Nephron progenitor cell (in vitro differentiated cells): ENCODE measurements at places on chromosomes 6 and 20.

GRCh38 chr20:13396022-13396421, 174.9 kb downstream of the ISM1 start:
- no peak for DNase-seq

DNA sequence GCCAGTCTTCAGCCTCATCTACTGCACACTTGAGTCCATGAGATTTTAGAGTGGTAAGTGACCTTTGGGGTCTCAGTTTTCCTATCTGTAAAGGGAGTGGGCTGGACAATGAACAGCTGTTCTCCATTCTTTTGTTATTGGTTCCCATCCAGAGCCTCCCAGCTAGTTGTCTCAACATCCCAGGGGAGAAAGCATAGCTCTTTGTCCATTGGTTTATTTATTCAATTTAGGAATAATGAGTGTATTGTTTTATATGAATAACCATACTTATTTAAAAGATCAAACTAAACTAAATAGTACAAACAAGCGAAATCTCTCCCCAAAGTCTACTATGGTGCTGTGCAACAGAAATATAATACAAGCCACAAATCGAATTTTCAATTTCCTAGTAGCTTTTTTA, 13.7 kb downstream of the PIGT start:
- no peak for DNase-seq

GRCh38 chr6:56816370-56816769, 138.5 kb upstream of the BEND6 start:
- DNase-seq: no peak

DNA sequence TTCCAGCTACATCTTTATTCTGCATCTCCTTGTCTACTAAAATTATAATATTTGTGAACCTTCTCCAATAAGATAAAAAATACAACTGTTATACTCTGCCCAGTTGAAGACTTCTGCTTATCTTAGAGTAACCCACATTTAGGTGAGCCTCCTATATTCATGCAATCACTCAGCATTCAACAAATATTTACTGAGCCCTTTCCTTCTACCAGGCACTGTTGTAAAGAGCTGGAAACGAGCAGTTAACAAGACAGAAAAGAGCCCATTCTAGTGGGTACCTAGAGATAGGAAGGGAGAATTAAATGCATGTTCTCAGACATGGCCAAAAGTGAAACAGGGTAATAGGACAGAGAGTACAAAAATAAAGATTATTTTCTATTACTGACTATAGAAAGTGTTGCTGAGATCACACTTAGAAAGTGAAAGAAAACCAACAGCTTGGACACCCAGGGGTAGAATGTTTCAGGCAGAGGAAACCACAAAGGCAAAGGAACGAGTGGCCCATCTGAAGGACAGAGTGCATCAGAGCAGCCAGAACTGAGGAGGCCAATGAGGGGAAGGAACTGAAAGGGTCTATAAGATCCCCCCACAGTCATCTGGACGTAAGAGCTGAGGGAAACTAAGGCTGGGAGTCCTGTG, 50.8 kb upstream of the SMLR1 start:
- DNase-seq: no peak

DNA sequence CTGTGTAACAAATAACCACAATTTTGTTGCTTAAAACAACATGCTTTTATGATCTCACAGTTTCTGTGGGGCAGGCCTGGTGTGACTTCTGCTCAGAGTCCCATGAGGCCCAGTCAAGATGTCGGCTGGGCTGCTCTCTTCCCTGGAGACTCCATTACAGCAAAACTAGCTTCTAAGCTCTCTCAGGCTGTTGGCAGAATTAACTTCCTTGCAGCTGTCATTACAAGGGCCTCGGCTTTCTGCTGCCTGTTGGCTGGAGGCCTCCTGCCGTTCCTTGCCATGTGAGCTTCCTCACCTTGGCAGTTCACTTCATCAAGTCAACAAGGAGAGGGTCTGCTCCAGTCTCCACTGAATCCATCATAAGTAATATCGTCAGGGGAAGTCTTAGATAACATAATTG, 659.2 kb downstream of the PRKN start:
- no peak for DNase-seq

GRCh38 chr6:79810871-79811270, 136.5 kb downstream of the ELOVL4 start:
- no peak for DNase-seq

DNA sequence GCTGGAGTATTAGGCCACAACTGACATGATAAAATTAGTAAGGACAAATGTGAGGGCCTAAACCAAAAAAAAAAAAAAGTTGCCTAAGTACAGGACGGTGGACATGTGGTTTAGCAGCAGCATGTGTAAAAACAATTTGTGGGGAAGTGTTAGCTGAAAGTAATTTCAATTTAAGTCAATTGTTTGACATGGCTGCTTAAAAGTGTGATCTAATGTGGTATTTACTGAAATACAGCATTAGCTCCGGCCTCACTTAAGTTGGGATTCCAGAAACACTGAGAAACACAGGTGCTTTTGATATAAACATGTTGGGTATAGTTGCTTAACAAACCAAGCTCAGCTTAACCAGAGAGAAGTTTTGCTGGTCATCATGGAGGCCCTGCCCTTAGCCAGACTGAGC, 119.7 kb downstream of the FYN start:
- no peak for DNase-seq

DNA sequence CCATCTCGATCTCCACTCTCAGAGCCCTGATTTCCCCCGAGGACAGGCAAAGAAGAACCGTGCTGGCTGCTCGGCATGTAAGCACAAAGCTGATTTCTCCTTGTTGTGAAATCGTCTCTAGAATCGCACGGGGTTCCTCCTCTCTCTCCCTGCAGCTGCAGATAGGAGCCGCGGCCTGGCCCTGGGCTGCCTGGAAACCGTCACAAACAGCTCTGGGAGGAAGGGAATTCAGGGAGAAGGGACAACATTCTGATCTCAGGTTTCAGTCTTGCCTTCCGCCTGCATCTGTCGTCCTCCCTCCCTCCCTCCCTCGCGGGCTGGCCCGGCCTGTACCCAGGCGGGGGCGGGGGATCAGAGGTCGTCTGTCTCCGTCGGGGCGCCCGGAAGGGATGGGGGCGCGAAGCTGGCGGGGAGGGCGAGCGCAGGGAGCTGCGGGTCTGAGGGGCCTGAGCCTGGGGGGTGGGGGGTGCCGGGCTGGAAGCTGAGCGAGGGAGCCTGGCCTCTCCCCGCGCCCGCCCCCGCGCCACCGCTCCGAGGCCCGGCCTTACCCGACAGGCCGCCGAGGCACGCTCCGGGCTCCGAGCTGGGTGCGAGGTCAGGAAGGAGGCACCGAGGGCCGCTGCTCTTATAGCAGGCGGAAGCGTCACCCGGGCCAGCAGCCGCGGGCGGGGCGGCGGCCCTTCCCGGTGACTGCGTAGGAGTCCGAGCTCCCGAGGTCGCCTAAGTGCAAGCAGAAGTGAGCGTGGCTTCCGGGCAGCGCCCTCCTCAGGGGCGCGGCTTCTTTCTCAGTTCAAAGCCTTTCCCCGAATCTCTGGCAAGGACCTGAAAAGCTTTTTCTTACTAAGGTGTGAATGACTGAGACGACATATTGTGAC, at the start of gene SERPINB1:
SERPINB1 (minus strand) TSS at position 600 of the 875 bp plus-strand sequence. CDS start 1,277 bp downstream, outside the sequence.
- peak; percentile 90 for DNase-seq

GRCh38 chr6:134299236-134299635, 18.7 kb downstream of the SGK1 start:
- DNase-seq: no peak

DNA sequence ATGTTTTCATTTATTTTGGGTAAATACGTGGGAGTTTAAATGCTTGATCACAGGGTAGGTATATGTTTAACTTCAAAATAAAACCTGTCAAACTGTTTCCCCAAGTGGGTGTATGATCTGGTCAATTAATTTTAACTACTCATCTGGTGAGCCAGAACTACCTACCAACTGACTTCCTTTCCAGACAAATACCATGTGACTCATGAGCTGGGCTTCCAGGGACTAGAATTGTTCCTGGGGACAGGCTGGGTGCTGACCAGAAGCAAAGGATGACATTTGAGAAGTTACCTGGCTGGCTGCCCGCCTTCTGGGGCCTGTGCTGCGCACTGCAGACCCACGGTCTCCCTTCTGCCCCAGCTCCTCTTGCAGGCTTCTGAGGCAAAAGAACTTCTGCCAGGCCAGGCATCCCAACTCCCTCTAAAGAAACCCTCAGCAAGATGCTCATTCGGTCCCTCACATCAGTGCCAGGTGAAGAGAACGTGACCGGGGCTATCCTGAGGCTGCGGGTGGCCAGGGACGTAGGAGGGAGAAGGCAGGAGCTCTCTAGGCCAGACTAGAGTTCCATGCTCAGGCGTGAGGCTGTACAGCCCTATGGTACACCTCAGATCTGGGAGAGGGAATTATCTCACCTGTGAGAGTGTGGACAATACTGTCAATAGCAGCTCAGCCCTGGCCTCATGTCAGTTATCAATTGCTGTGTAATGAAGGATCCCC, 103.6 kb downstream of the JPH2 start:
- no peak for DNase-seq

DNA sequence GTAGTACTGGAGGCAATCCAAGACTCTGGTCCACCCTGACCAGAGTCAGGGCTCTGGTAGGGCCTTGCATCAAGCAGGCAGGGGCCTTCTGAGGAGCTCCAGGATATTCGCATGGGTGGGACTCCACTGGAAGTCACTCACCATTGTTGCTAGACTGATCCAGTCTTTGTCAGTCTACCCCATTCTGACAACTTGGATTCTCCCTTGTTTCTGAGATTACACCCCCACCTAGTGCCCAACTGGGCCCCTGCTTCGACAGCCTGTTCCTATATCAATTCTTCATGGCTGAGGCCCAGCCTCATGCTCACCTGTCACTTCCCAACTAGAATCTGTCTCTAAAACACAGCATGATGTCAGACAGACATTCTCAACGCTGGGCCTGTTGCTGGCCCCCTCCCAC, 5.2 kb downstream of the SLC35D3 start:
- no peak for DNase-seq

DNA sequence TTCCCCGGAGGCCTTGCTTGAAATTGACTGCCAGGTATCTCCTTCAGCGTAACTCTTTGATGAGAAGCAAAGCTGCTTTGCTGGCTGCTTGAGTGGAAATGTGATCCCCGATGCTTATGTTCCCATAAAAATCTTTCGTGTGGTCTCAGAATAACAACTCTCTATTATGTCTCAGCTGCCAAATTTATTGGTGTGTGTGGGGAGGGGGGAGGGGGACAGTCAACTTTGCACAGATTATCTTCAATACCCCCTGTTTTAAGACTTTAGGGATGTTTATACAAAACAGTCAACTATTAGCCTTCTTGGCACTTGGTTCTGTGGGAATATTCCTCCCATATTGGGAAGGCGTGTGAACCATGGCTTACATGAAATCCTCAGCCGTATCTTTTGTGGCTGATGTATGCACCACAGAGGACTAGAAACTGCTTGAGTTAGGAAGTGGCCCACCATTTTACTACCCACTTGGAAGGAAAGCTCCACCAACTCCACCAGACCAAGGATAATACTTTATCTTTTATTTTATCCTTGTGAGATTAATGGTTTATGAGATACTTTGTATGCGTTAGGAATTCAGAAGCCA, 101.5 kb upstream of the SLC24A3 start:
- no peak for DNase-seq

GRCh38 chr6:80742481-80742880, 636.0 kb downstream of the BCKDHB start:
- DNase-seq: no peak

- DNase-seq: no peak
These were observed 66.0 kb downstream of the STK4 start for GRCh38 chr20:45032276-45032675.

- no peak for DNase-seq
These were observed 18.7 kb downstream of the CNKSR3 start for GRCh38 chr6:154491567-154492470.

GRCh38 chr6:155194399-155194798, 69.4 kb upstream of the CLDN20 start:
- DNase-seq: no peak

- no peak for DNase-seq
These were observed 51.4 kb upstream of the EMILIN3 start for GRCh38 chr20:41418031-41418430.

DNA sequence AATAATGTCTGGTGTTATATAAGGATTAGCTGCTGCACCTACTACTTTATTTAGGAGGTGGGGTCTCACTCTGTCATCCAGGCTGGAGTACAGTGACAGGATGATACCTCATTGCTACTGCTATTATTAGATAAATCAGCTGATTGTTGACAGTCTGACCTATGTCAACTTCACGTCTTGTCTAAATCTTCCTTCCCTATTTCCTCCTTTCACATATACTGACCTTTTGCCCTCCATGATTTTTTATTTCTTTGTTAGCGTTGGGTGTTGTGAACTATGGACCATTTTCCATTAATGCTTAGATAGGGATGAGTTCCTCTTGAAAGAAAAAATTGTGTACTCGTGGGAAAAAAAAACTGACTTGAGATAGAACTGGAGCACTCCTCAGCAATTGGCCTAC, 109.9 kb upstream of the BEND6 start:
- no peak for DNase-seq

DNA sequence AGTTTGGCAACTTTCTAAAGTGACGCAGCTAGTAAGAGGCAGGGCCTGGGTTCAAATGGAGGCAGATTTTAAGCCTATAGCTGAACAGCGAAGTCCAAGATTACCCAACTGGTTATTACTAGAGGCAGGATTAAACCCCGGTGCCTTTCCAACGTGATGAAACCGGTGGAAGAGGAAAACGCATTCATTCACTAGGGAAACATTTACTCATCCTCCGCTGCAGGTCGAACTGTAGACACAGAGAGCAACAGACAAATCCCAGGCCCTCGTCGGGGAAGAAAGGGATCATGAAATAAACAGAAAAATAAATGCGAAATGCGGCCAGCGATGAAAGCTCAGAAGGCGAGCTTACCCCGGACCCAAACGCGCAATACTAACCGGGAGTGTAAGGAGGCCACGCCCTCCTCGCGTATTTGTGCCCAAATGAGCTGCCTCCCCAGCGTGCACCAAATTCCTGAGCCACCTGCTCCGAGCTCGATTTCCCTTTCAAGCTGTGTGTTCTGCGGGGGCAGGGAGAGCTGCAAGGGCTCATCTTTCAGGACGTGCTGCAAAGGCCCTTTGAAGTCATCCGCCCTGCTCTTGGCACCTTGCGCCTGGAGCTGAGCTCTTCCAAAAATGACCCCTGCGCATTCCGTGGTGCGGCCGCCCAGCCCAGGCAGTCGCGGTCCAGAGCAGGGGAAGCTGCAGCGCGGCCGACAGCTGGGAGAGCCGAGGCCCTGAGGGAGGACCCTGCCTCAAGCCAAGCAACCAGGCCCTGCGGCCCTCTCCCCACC, 46.9 kb downstream of the PDYN start:
- DNase-seq: peak; percentile 75

DNA sequence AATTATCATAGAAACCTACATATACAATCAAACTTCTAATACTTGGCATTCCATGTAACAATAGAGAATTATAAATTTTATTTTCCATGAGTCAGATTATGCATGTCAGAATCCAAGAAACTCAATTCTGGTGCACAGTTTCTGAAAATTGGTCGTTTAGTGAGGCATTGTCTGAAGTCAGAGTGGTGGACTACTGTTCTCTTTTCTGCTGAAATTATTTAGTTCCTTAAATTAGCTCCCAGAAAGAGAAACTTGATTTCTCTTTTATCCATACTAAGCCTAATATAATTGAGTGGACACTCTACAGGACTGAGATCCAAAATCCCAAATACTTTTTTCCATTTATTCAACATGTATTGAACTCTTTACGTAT, 265.5 kb downstream of the ALDH8A1 start:
- DNase-seq: no peak
